ENCODE measurements at places on chromosomes 12 and 14.

DNA sequence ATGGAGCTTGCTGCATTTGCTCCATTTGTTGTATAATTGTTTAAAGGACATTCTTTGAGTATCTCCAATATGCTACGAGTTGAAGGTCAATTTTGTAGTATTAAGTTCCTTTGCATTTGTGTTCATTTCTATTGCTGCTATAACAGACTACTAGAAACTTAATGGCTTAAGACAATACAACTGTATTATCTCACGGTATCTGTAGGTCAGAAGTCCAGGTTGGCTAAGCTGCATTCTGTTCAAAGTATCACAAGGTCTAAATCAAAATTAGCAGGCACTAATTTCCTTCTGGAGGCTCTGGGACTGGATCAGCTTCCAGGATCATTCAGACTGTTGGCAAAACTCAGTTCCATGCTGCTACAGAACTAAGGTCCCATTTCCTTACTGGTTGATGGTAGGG, 340.6 kb downstream of the GXYLT1 start:
- no peak for DNase-seq

GRCh38 chr14:24430143-24430681, 458 bp downstream of the KHNYN start:
- DNase-seq = peak; percentile 79

GRCh38 chr12:124452576-124453331, 114.7 kb downstream of the NCOR2 start:
- peak; percentile 48 for DNase-seq

DNA sequence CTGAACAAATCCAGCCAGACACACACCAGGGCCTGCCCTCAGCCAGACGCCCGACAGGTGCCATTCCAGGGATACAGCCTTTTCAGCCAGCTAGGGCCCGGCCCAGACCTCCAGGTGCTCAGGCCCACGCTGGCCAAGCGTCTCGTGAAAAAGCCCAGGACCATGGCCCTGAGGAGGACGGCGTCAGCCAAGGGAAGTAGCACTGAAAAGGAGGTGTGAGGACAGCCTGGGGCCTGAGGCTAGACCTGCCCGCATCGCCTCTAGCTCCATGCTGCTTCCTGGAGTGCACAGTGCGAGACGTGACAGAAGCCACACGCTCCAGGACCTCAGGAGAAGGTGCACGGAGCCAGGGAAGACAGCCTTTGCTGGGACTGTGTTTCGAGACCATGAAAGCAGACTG, 29.8 kb downstream of the GOLGA3 start:
- DNase-seq = no peak

- no peak for DNase-seq
These were observed 19.8 kb upstream of the PGF start for GRCh38 chr14:74975059-74975810.

Measured in GM12892 (cell line).